ENCODE measurements at places on chromosomes 13 and 19.

DNA sequence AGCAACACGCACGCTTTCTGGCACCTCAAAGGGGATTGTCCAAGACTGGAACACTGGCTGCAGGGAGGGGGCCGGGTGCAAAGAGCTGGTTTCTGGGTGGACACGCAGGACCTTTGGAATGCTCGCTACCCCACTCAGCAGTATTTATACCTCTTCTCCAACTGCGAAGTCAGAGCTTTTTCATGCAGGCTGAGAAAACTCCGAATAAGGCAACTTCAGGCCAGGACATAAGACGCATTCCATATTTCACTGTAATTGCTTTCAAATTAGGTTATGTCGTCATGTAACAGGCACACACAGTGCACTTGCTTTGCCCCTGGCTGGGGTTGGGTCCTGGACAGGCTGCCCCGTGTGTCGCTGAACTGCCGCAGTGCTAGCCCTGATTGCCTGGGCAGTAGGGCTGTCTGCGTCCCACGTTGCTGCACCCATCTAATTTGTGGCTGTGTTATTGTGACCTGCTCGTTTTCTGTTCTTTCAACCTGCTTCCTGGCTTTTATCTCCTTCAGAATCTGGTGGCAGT, 44.5 kb downstream of the ACTN4 start:
- no peak for DNase-seq

GRCh38 chr19:5130371-5131030, 161.6 kb downstream of the KDM4B start:
- DNase-seq: peak; percentile 7

GRCh38 chr19:33208371-33208895, 14.3 kb downstream of the LRP3 start:
- DNase-seq: no peak

GRCh38 chr13:83731113-83731512, 151.2 kb downstream of the SLITRK1 start:
- no peak for DNase-seq

DNA sequence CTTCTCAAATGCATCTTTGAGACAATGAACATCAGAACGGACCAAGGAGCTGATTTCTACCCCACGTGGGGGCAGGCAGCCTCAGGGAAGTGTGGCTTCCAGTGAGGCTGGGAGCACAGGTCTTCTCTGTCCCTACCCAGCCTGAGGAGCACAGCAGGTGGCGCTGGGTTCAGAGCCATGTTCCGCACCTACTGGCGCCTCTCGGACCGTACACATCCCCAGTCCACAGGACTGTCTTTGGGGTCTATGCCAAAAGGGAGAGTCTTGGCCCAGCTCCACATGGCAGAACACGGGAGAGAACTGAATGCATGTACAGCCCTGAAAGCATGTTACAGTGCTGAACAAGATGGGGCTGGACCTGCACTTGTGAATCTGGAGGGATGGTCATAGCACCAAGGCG, 22.6 kb downstream of the SUGP1 start:
- no peak for DNase-seq

- no peak for DNase-seq
Measured at GRCh38 chr13:68616600-68617222, 1386.6 kb upstream of the PCDH9 start.

GRCh38 chr13:34035676-34036325, 217.9 kb downstream of the RFC3 start:
- DNase-seq: no peak

GRCh38 chr13:50969691-50970090, 60.1 kb downstream of the RNASEH2B start:
- DNase-seq: no peak

DNA sequence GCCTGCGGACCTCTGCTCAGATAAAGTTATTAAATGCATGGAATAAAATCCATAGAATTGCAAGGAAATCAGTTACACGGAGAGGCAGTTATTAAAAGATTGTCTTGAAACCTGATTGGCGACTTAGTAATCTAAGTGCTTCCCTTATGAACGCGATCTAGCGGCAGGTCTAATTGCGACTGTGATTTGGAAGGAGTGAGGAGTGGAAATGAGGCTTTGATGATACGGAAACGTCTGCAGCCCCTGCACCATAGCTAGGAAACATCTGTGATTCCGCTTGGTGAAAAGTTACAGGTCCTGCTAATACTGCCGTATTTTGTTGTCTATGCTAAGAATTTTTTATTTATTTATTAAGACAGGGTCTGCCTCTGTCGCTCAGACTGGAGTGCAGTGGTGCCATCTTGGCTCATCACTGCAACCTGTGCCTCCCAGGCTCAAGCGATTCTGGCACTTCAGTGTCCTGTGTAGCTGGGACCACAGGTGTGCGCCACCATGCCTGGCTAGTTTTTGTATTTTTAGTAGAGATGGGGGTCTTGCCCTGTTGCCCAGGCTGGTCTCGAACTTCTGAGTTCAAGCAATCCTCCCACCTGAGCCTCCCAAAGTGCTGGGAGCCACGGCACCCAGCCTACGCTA, 887 bp downstream of the NDUFS7 start:
- DNase-seq: no peak

- no peak for DNase-seq
Measured at GRCh38 chr19:44602081-44602480, 11.3 kb upstream of the IGSF23 start.

DNA sequence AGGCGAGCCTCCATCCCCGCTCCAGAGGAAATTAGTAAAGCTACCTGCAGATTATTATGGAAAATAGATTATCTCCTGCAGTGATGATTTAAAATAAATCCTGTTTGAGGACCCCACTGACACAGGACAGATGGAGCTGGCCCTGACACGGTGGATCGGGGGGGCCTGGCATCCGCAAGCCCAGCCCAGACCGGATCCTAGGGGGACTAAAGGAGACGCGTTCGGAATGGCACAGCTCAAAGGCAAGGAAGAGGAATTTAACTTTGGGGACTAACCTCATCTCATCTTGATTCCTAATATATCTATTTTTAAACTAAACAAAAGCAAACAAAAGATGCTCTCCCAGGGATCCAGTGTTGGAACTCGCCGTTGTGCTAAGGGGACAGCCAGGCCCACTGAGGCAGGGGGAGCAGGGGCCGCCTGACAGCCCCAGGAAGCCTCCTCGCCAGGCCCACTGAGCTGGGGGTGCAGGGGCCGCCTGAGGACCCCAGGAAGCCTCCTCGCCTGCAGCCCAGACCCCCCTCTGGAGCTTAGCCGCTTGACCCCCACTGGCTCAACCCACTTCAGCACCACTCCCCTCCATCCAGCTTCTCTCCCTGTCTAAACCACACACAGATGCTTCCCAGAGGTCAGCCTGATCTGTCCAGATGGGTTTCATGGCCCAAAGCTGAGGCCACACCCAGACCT, 78.6 kb downstream of the SPACA7 start:
- DNase-seq: no peak

DNA sequence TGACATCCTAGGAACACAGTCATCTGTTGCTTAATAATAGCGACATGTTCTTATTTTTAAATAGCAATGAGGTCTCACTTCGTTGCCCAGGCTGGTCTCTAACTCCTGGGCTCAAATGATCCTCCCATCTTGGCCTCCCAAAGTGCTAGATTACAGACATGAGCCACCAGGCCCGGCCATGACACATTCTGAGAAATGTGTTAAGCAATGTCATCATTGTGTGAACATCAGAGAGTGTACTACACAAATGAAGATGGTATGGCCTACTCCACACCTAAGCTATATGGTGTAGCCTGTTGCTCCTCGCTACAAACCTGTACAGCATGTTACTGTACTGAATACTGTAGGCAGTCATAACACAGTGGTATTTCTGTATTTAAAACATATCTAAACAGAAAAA, 24.6 kb upstream of the GARRE1 start:
- DNase-seq: no peak

GRCh38 chr19:48681127-48681470, 8.3 kb upstream of the NTN5 start:
- no peak for DNase-seq

DNA sequence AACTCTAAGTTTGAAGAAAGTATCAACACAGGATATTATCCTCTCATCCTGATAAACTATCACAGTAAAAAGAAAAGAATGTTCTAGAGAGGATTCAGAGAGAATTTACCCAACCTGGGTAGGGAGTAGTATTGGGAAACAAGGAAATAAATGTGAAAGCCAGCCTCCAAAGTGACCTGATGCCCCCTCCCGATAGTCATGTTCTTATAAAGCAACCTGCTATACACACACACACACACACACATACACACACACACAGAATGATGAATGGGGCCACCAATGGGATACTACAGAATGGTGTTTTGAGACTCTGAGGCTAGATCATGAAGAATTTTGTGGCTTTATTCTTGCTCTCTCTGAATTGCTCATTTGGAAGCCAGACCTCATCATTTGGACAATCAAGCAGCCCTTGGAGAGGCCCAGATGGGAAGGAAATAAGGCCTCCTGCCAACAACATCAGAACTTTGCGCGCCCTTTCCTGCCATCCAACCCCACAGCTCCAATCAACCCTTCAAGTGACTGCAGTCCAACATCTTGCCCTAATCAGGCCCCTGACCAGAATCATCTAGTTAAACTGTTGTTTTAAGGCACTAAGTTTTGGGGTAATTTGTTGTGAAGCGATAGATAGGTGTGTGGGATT, 807.9 kb upstream of the ARGLU1 start:
- DNase-seq: no peak

GRCh38 chr13:66275416-66275815, 954.7 kb downstream of the PCDH9 start:
- DNase-seq: no peak

DNA sequence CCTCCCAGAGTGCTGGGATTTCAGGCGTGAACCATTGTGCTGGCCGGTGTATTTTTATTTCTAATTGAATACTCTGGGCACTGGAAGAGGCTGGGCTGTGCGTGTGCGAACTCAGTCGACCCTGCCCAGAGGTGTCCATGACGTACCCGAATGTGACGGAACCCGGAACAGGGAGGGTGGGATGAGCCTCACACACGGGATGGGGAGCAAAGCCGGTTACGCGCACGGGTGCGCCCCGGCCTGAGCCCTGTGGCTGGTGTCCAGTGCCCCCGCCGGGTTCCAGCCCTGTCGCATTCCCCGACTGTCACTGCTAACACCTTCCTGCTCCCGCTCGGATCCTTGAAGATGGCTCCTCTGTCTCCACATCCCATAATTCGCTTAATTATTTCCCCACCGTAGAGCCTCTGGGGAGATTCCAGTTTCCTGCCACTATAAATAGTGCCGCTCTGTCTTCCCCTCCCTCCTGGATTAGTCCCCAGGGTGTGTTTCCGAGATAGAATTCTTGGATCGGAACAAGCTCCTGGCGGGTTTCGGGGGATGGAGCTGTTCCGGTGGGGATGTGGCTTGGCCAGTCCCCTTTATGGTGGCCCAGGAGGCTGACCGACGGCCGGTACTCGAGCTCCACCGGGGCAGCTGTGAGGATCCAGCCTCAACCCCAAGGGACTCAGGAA, 22.0 kb downstream of the SBNO2 start:
- no peak for DNase-seq

GRCh38 chr19:16066611-16067104, 9.6 kb upstream of the TPM4 start:
- no peak for DNase-seq

- DNase-seq: no peak
Measured at GRCh38 chr13:102466610-102467190, 64.9 kb upstream of the FGF14 start.

DNA sequence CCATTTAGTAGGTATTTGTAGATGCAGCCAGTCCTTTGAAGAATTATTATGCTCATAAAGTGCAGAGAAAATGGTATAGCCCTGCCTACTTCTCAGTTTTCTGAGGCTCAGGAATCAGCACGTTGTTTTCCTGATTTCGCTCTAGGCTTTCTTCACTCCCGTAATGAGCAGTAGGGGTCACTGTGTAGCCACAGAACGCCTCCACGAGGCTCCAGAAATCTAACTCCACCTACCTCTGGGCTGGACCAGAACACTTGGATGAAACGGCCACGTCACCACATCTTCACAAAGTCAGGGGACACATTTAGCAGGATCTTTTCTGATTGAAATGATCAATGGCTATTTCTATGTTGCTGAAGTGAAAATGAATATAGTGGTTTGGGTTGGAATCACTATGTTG, 49.8 kb upstream of the GTF3A start:
- DNase-seq: peak; percentile 33

- peak; percentile 64 for DNase-seq
Measured at GRCh38 chr13:22278336-22278929, 607.6 kb downstream of the FGF9 start.

GRCh38 chr13:46622630-46623256, 69.8 kb downstream of the LRCH1 start:
- DNase-seq: no peak

GRCh38 chr13:113063091-113063491, 42.5 kb upstream of the F7 start:
- DNase-seq: no peak

GRCh38 chr13:110018009-110018408, 231.6 kb upstream of the IRS2 start:
- DNase-seq: no peak

DNA sequence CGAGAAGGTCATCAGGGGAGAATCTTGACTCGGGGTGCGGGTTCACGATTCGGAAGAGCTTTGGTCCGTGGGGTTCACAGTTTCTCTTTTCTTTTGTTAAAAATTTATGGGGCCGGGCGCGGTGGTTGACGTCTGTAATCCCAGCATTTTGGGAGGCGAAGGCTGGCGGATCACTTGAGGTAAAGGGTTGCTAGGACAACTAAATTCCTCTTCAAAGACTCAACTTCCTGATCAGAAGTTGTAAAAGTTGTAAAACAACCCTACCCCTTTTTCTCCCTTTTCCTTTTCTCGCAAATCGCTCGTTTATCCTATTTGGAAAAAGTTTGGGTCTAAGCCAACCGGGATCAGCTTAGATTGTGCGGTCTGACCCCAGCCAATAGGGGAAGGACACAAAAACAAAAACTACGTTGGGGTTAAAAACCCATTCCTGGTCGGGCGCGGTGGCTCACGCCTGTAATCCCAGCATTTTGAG, 673 bp downstream of the ZNF486 start:
- no peak for DNase-seq

DNA sequence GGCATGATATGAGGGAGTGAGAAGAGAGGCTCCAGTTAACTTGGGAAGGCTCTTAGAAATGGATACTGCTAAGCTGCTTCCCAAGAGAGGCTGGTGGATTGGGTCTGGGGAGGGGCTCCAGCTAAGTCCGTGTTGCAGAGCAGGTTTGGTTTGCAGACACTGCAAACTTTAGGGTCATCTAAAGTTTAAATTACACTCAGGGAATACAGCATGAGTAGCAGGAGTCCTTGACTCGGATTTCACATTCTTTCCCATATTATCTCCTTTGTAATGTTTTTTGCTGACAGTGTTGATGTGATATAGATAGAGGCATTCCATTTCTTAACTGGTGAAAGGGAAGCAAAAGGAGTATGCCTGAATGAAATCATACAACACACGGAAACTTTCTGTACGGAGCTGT, 31.9 kb downstream of the SGCG start:
- DNase-seq: no peak

GRCh38 chr19:11073568-11073967, 15.7 kb upstream of the LDLR start:
- DNase-seq: no peak

DNA sequence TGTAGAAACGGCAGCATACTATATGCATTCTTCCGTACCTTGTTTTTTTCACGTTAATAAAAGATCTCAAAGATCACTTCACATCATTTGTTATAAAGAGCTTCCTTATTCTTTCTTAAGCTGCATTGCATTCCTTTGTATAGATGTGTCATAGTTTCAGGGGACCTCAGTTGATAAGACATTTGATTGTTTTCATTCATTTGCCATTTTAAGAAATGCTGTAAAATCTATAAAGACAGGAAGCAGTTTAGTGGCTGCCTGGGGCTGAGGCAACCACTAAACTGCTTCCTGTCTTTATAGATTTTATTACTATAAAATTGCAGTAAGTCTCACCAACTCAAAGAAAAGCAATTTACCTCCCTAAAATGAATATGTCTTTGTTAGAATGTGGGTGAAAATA, 59.4 kb downstream of the ZDHHC20 start:
- no peak for DNase-seq
